ENCODE measurements at places on chromosomes 12 and 14. TPM values are rescaled to one million over a fixed set of nuclear protein-coding genes. Genes with fewer than 3 reads are reported as not detected.

- no peak for DNase-seq
Observed at GRCh38 chr12:102120886-102121285, 903 bp downstream of the PARPBP start.

Gene PTPRR
- total RNA-seq = 0.22 TPM

GRCh38 chr14:29553427-29553826 is 374.2 kb downstream of the PRKD1 start:
- DNase-seq = no peak

Gene MYF5
- total RNA-seq = not detected

Gene ZNF385A
- 5.7 TPM for total RNA-seq

Gene KRT72
- total RNA-seq = not detected

GRCh38 chr14:30283822-30284446 is 275.0 kb upstream of the G2E3 start:
- DNase-seq = peak; percentile 66

DNA sequence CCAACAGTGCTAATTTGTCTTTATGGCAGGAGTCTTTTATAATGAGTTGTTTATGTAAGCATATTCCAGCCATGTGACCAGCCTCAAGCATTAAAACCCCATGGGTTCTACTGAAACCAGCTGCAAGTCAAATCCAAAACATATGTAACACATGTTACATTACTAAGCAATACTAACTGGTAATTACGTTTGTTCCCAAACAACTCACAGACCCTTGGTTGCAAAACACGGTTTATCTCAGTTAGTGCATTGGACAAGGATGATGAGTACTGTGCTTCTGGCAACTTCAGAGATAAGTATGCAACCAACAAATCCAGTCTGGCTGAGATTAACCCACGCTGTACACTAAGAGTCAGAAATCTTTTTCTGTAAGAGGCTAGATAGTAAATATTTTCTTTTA is 110.1 kb upstream of the FAR2 start:
- no peak for DNase-seq

DNA sequence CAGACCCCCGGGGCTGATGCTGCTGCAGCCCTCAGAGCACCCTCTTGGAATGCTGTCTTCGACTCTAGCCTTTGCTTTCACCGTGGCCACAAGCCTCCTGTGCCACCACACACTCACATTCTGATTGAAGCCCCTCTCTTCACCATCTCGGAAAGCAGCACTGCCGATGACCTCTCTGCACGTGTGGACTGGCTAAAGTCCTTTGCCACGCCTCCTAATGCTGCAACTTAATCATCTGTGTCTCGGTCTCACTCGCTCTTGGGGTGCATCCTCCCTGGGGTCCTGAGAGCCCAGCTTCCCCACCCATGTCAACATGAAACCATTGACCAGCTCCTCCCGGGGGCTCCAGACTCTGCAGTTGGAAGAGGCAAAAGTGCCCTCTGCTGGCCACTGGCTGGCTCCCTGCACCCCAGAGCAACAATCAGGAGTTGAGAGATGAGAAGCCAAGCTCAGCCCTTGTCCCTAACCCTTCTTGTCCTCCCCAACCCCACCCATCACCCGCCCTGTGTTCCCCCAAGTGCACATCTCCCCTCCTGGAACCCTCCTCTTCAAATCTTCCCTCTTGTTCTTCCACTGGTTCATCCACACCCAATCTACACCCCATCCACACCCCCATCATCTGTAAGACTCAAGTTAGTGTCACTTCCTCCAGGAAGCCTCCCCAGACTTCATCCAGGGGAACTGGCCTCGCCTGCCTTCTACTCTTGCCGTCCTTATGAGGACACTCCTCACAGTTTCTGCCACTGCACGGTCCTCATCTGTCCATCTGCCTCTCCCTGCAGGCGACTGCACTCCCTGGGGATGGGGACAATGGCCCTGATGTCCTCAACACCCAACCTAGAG is 23.6 kb upstream of the FAM181A start:
- peak; percentile 71 for DNase-seq

DNA sequence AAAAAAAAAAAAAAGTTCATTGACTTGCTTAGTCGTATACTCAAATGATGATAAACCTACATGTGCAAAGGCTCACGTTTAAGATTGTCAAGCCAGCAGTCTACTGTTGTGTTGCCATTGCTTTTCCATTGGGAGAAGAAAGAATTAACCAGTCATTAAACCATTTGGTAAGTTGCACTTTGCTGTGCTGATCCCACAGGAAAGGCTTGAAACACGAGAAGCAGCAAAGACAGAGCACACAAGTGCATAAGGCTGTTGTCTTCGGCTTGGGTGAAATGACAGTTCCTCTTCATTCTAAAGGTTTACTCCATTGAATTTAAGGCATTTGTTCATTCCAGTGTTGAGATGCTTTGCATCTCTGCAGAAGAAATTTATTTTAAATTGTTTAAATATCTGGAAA is 50.1 kb downstream of the ZC3H14 start:
- no peak for DNase-seq

Gene PLEKHG7
- total RNA-seq = not detected

Gene DCN
- total RNA-seq = not detected

Gene TEX22
- 0.83 TPM for total RNA-seq

DNA sequence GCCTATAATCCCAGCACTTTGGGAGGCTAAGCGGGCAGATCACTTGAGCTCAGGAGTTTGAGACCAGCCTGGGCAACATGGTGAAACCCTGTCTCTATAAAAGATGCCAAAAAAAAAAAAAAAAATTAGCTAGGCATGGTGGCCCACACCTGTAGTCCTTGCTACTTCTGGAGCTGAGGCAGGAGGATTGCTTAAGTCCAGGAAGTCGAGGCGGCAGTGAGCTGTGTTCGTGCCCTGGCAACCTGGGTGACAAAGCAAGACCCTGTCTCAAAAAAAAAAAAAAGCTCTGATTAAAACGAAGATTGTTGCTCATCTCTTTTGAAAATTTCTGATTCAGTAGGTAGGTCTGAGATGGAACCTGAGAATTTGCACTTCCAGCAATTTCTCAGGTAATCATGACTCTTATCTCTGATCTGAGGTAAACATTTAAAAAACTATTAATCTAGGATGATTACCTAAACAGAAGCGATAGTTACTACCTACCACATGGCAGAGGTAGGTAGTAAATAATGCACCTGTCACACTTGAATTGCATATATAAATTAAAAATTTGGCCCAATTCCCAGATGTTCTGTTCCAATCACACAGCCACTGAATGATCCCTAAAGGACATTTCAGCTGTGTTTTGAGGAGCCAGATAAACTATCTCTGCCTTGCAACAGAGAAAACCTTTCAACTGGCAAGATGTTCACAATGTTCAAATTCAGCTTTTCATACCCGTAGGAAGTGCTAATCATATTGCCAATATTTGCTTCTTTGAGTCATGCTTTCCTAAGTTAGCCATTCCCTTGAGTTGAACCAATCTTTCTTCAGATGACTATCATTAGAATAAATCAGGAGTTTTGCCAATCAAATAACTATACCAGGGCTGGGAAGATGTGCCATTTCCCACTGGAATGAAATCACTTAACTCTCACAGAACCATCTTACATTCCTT is 4.2 kb upstream of the TEP1 start:
- DNase-seq = no peak

- no peak for DNase-seq
Observed at GRCh38 chr12:31324845-31325523, 966 bp downstream of the SINHCAF start.

GRCh38 chr12:110084314-110085015 is 36.1 kb upstream of the C12orf76 start:
- DNase-seq = no peak

GRCh38 chr14:77542421-77543239 is 44.0 kb upstream of the ISM2 start:
- DNase-seq = no peak

GRCh38 chr14:68680541-68681051 is 112.3 kb downstream of the ZFP36L1 start:
- DNase-seq = no peak

GRCh38 chr12:29547151-29547632 is 49.7 kb upstream of the OVCH1 start:
- DNase-seq = no peak

GRCh38 chr14:97025722-97026121 is 228.5 kb downstream of the VRK1 start:
- DNase-seq = peak; percentile 87

DNA sequence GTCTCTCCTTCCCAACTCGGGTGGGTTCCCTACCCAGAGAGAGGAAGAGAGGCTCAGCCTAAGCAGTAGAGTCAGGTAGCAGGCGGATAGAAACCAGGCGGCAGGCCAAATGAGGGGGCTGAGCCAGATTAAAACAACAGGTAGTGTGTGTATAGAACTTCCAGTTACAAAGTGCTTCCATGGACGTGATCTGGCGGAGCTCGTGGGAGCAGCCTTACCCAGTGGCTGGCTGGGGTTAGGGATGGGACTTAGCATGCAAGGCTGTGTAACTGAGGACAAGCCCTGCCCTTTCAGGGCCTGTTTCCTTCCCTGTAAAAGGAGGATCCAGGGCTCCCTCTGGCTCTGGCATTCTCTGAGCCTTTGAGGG is 8.3 kb downstream of the KRT80 start:
- DNase-seq = no peak

DNA sequence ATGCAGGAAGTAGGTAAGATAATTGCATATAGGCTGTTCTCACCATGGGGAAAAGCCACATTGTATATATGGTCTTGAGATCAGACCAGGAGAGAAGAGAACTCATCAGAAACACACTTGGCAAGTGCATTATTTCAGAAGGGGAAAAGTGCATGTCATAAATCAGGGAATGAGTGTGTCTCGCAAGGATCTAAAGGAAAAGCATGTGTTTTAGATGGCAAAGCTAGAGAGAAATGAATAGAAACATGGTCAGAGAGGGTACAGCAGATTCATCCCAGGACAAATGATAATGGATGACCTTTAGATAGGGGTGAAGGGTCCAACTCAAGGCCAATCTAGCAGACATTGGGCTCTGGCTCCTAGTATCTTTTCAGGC is 230.2 kb upstream of the NAV3 start:
- DNase-seq = no peak

Gene TMEM52B
- not detected for total RNA-seq

Gene NTF3
- 0.48 TPM for total RNA-seq

All from H9 (cell line).